ENCODE measurements at places on chromosomes 3 and 15. TPM values are rescaled to one million over a fixed set of nuclear protein-coding genes. Genes with fewer than 3 reads are reported as not detected.

GRCh38 chr3:157429708-157430107, 6.9 kb upstream of the PTX3 start:
- no peak for DNase-seq

DNA sequence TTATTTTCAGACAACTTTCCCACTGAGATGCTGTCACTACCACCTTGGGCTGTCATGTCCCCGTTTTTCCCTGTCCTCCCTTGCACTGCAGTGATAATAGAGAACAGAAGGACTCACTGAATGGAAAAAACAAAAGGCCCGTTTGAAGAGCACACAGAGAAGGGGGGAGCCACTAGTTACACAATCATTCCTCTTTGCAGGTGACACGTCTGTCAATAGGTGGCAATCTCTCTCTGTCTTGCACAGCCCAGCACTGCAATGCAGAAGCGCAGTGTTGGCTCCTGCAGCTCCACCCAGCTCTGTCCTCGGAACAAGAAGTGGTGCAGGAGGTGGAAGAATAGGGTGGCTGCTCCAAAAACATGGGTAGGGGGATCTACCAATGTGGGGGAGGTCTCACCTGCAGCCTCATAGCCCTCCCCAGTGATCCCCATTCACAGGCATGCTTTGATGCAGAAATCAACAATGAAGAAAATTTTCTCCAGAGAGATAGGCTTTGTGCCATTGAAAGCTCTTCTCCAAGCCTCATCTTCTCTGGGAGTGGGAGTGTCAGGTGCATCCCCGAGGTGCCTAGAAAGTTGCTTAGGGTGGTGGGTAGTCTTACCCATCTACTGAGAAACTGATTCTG, 31.8 kb downstream of the FSTL1 start:
- DNase-seq: peak; percentile 7

GRCh38 chr15:67144609-67145311, 79.4 kb downstream of the SMAD3 start:
- DNase-seq: no peak

DNA sequence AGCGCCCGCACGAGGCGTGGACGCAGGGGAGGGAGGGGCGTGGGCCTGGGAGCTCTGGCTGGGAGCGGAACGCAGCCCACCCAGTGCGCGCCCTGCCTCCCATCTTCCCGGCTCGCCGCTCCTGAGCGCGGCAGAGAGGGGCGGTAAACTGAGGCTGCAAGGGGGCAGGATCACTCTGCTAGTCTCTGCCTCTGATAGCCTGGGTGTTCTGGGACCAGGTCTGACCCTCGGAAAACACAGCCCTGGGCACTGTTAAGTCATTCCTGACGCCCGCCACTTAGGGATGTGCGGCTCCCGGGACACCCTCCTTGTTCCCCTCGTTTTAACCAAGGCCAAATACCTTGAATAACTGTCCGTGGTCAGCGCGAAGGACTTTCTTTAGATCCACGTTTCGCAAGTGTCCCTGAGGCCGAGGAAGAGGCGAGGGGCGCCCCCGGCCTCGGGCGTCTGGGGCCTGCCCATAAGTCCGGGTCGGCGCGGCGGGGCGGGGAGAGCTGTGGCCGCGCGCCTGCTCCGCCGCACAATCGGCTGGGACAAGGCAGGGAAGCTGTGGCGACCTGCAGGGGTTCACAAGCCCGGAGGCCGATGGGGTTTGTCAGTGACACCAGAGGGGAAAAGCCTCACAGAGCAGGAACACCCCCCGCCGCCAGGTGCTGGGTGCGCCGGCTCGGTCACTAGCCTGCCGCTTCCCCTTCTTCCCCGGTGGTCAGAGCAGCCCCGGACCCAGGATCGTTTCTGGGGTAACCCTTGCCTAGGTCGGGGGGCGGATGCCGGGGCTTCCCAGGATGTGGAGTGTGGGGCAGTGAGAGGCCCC, 1.5 kb downstream of the ITPKA start:
- DNase-seq: peak; percentile 46

DNA sequence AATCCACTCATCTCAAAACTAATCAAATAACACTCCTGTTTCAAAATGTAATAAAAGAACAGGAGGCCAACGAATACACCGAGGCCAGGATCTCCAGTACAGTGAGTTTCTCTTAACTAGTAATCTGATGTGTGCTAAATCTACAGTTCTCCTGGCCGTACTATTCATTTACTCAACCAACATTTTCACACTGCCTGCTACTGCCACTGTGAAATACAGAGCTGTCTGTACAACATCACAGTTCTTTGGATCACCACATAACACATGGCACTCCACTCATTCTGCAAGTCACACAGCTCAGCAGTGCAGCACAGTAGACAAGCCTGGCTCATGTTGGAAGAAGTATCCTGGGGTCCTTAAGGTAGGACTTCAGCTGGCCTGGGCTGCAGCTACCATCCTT, 21.9 kb downstream of the RIOX2 start:
- DNase-seq: no peak

GRCh38 chr3:85796140-85796539, 837.4 kb downstream of the CADM2 start:
- no peak for DNase-seq

DNA sequence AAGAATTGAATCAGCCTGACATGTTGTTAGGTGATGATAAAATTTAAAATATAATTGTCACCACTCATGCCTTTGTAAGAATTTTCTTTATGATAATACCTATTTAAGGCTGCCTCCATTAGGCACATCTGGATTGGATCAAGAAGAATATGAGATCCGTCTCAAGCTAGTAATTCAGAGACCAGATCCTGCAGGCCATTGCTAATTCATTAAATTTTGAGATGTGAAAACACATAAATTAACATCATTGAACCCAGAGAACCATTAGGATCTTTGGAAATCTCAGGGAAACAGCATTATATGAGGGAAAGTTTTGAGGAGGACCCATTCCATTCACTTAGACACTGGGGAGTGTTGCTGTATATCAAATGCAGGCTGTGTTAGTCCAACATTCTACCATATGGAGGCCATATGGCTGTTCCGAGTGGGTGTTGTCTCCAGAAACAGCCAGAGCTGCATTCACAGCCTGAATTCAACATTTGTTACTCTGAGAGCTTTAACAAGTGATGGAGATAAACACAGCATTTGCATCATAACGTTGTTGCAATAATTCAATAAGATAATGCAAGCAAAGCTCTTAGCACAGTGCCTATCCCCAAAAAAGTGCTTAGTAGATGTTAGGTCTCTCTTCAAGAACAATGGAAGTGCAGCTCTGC, 67.4 kb downstream of the DTWD1 start:
- DNase-seq: no peak

GRCh38 chr15:74291101-74292071, 55.3 kb downstream of the CCDC33 start:
- peak; percentile 40 for DNase-seq

DNA sequence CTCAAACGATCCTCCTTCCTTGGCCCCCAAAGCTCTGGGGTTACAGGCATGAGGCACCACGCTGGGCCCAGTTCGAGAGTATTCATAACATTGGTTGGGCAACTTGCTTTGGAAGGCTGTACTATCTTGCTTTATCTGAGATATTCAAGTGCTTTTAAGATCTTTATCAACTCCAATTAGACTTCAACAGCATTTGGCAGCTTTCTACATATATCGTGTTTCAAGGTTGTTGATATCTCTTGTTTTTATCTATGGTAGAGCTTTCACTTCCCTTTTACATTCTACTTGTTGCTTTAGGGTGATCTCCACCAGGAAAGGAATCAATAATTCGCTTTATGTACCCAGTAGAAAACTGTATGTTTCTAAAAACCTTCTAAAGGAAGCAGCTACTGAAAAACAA, 395.3 kb downstream of the IL5RA start:
- no peak for DNase-seq

DNA sequence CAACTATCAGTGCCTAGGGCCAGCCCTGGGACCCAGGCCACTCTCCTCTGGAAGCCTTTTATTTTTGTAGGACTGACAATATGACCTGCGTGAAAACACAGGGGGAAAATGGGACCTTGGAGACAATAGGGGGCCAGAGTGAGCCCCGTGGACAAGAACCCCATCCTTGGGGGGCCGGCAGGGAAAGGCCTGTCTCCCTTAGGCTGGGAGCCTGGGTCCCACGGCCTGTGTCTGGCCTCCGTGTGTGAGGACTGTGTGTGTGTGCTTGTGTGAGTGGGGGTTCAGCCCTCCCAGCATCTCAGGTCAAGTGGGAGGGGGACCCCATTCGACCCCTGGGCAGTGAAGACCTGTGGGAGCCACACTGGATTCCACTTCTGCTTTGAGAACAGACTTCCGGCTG, 53.3 kb downstream of the EXOG start:
- DNase-seq: no peak

The POMGNT2 gene
- total RNA-seq: 5.4 TPM

Measured in CD4-positive, alpha-beta memory T cell (primary cell).